Hepatic stellate cell (primary cell): ENCODE measurements at places on chromosomes 12 and 14.

- DNase-seq, result no peak
These were observed 139.8 kb upstream of the SRRM4 start for GRCh38 chr12:118841588-118841987.

DNA sequence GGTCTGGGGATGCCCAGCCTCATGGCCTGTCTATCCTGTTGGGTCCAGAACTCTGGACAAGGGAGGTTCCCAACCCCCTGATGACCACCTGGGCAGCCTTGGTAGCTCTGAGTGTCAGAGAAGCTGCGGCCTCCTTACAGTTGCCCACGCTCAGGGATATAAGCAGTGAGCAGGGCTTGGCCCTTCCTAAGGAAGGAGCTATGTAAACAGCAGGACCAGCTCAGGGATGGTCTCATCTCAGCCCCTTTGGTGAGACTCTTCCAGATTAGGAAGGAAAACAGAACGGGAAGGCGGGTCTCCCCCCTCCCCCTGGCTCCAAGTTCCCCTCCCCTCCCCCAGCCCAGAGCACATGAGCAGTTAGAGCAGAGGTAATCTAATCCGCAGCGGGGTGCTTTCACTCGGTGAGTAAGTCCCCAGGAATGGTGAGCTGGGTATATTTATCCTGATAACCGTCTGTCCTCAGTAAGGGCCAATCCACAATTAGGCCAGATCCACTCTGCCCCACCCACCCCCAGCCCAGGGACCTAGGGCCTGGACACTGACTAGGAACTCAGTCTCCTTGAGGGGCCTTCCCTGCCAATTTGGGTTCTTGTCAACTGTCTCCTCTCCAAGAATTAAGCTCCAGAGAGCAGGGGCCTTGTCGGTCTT is 29.5 kb upstream of the RPLP0 start:
- peak; percentile 96 for DNase-seq

GRCh38 chr12:104171785-104172569 is 34.0 kb upstream of the NFYB start:
- no peak for DNase-seq

- DNase-seq, result no peak
These were observed 22.7 kb upstream of the TRIM9 start for GRCh38 chr14:51117593-51117992.

DNA sequence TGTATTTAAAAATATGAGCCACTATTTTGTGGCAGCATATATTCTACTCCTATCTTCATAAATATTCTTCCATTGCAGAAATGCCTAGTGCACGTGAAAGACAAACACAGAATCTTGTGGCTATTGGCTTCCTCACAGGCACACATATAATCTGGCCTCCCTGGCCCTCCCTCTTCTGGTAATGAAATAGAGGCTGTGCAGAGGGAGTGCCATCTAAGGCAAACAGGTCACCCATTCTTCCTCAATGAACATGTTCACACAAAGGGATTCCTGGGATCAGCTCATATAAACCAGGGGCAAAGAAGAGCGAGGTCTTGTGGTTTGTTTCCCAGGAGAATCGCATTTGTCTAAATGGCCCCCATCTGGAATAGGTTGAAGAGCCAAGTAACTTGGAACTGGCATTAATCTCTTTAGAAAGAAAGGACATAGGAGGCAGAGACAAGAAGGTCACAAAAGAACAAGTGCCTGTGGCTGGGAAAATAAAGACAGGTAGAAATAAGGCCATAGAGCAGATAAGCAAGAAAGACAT is 171.6 kb upstream of the PTPRQ start:
- no peak for DNase-seq

DNA sequence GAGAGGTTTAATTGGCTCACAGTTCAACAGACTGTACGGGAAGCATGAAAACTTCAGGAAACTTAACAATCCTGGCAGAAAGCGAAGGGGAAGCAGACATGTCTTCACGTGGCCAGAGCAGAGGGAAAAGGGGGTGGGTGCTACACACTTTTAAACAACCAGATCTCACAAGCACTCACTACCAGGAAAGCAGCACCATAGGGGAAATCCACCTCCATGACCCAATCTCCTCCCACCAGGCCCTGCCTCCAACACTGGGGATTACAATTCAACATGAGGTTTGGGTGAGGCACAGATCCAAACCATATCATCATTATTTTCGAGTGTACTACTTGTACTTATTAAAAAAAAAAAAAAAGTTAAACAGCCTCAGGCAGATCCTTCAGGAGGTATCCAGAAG is 29.9 kb downstream of the RXYLT1 start:
- DNase-seq, result no peak

DNA sequence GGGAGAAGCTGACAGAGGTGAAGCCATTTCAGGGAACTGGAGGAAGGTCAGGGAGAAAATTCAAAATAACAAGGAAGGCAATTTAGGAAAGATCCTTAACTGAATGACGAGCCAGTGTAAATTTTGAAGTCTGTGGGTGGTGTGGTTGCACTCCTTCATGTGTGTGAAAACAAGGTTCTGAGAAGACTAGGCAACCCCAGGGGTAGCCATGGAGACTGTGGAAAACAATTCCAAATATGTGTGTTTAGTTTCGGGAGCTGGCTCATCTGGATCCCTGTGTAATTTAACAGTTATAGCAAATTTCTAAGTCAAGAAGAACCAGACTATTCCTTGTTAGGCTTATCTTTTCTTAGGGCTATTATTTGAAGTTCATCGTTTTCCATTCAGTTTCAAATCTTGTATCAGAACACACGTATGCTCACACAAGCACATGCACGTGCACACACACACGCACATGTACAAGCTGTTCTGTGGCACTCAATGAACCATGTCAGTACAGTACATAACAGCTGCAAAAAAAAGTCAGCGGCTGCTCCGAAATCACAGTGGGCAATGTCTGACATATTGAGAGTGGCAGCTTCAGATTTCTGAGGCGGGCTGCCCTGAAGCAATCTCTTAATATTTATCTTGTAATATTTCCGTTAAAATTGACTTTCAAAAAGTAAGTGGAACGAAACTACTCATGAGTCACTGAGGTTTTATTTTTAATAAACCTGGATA is 411.2 kb downstream of the AEBP2 start:
- no peak for DNase-seq

DNA sequence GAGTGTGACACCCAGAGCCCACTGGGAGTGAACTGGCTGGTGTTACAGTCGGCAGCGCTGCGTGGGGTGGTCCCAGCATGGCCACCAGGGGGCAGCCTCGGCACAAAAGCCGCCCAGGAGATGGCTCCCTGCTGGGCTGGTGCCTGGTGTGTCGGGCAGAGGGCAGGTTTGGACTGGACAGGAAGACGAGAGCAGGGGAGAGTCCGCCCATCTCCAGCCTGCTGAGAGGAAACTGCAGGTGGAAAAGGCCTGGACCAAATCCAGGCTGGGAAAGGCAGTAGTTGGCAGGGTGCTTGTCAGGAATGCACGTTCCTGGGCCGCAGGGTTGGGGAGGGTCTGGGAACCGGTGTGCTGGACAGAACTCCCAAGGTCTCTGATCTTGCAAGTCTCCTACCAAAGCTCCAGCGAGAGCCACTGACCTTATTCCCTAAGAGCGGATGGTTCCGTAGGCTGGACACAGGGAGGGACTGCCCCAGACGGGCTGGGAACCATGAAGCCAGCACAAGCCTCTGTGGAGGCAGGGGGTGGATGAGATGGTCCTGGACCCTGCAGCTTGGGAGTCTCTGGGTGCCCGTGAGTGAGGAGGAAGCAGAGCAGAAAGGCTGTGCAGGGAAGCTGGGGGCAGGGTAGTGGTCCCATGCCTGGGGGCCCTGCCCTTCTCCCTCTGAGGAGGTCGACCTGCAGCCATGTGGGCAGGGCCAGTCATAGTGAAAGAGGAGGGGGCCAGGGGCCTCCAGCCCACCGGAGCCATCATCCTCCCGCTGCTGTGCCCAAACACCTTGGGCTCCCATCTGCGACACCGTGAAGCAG is 1.8 kb downstream of the AHNAK2 start:
- DNase-seq, result peak; percentile 88

GRCh38 chr14:65446159-65446558 is 33.6 kb downstream of the FUT8 start:
- no peak for DNase-seq

GRCh38 chr14:55366271-55366670 is 45.4 kb downstream of the ATG14 start:
- DNase-seq, result no peak

DNA sequence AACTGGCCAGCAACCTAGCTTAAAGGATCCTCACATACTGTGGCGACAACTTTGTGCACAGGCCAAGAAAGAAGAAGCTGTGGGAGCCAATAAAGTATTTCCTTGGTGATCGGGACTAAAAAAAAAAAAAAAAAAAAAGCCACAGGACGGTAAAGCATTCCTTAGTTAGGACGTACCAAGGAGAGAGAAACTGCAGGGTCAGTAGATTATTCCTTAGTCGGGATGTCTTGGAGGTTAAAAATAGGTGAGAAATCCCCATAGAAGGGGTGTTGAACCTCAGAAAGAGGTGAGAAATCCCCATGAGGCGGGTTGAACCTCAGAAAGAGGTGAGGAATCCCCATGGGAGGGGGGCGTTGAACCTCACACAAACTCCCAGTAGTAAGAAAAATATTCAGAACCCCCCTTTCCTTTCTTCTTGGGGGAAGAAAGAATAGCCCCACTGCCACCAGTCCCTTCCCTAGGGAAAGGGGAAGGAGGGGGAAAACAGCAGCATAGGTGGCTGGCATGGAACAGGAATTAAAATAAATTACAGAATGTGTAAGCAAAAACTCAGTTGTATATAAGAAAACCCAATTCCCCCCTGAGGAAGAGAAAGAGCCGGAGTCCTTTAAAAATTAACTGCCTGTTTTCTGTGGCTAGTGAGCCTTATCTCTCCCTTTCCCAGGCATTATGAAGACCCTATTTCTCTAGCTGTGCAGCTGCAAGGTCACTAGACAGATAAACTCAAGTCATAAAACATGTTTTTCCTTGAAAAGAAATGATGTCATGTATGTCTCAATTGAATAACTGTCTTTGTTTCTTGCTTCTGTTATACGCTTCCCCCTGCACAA is 26.8 kb downstream of the KLRK1 start:
- DNase-seq, result peak; percentile 16

DNA sequence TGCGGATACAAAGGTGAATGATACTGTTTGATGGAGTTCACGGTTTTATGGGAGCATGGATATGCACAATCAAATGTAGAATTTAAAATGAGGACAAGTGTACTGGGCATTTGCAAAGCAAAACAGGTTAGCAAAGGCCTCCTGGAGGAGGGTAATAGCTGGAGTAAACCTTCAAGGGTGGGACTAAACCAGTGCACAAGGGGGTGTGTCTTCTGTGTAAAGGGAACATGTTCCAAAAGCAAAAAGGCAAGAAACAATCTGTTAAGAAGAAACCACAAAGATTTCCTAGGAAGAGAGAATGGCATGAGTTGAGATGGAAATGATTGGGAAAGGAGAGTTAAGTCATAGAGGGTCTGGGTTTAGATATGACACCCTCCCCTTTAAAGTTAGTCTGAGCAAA is 109.2 kb upstream of the SLCO1C1 start:
- DNase-seq, result no peak

DNA sequence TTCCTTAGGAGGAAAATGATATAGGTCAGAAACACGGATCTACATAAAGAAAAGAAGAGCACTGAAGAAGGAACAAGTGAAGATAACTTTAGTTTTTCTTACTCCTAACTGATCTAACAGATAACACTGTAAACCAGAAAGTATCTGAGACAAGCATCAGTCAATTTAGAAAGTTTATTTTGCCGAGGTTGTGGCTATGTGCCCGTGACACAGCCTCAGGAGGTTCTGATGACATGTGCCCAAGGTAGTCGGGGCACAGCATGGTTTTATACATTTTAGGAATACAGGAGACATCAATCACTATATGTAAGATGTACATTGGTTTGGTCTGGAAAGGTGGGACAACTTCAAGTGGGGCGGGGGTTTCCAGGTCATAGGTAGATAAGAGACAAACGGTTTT is 23.0 kb downstream of the SAMD15 start:
- DNase-seq, result no peak

DNA sequence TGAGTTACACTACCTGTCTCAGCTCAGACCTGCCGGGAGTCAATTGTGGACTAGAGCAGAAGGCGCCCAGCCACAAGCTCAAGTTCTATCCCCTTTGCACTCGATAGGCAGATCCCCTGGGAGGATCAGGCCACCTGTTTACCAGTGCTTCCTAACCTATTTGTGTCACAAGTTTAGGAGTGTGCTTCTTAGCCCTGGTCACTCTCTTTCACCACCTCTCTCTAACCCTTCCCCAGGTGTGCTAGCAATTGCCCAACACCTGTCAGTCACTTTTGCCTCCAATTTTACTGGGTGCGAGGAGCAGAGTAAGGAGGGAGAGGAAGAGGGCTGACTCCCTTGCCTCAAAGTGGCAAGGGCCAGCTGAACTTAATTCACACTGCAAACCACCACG is 745 bp upstream of the NAA30 start:
- no peak for DNase-seq

- DNase-seq, result peak; percentile 53
These were observed 3.4 kb downstream of the PTHLH start for GRCh38 chr12:27968972-27969623.

- no peak for DNase-seq
These were observed 52.7 kb upstream of the HIF1A start for GRCh38 chr14:61642614-61642982.

- no peak for DNase-seq
These were observed 67.1 kb downstream of the BLTP3B start for GRCh38 chr12:100075598-100075997.

DNA sequence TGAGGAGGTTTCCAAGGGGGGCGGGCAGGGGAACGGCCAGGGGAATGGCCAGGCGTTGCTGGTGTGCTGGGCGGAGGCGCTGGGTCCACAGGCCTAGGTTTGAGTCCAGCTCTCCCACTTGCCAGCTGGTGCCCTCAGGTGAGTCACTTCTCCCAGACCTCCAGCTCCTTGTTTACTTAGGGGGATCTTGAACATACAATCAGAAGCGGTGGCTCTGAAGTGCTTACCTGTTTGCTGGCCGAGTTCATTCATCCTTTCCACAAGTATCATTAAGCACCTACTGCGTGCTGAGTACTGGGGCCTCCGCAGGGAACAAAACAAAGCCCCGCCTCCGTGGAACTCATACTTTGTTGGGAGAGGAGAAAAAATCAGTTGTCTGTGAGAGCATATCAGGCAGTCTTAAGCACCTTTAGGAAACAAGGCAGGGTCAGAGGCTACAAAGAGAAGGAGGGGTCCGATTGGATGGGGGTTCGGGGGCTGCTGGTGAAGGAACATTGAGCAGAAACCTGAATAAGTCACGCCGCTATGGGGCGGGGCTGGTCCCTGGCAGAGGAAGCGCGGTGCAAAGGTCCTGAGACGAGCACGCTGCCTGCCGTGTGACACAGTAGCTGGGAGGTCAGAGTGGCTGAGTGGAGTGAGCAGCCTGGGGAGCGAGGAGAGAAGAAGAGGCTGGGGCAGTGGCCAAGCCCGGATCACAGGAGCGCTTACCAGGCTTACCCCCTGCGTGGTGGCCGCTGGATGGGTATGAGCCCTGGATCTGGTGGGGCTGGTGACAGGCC is 15.1 kb downstream of the MVK start:
- no peak for DNase-seq

GRCh38 chr12:115144425-115144824 is 460.4 kb upstream of the TBX3 start:
- no peak for DNase-seq
